ENCODE measurements at places on chromosomes 1 and 21.

- DNase-seq, result no peak
These were observed 25.6 kb downstream of the SEC16B start for GRCh38 chr1:177944016-177944949.

DNA sequence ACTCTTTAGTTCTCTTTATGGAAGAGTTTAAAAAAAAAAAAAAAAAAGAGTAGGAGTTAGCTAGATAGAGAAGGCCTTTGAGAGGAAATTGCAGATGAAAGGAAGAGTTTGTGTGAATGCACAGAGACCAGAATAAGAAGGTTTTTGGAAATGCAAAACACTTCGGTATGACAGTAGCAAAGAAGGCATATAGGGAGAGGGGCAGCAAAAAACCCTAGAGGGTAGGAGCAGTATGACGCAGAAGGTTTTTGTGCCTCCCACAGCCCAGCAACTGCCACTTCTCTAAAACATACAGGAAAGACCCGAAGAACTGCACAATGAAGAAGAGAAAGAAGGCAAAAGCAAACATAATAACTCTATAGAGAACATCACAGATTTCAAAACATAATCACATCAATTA, 84.3 kb downstream of the WDR64 start:
- no peak for DNase-seq

DNA sequence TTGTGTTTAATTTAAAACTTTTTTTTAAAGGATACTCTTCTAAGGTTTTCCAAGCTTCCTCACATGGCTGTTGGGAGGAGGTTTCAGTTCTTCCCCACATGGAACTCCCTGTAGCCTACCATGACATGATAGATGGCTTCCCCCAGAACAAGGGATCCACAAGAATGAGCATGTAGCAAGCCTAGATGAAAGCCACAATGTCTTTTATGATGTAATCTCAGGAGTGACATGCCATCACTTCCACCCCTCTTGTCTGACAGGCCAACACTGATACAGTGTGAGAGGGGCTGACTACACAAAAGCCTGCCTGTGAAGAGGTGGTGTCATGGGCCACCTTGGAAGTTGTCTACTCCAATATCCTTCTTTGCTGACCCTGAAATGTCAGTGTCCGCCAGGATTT, 32.0 kb downstream of the CD34 start:
- DNase-seq, result no peak

DNA sequence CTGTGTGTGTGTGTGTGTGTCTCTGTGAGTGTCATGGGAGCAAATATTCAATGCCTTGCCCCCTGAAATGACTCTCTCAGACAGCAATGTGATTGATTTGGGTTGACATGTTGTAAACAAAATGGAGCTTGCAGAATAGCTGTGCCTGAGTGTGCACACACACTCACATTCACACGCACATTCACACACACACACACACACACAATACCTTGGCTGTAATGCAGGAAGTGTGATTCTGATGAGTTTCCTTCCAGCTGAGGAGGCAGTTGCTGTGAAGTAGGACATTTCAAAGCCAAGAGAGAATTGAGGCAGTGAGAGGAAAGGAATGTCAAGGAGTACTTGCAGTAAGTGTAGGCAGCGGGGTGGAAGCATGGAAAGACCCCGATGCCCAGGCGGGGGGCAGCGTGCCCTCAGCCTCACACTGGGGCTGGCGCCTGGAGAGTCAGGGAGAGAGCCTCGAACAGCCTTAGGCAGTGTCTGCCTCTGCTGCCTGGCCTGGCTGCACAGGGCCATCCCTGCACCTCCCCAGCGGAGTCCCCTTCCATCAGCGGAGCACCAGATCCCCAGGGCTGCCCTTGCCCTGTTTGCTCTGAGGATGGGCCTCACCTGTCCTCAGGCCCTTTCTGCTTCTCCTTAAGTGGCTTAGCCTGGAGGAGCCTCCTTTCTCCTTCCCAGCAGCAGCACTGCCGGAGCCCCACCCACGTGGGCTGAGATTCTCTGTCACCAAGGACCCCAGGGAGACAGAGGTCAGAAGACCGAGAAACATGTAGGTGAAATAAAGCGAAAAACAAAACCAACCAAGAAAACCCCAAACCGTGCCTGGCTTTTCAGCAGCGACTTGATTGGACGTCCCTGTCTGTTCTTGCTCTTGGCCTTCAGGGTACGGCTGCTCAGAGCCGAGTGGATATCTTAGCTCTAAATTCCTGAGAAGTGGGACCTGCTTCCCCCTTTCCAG, 9.2 kb downstream of the VASH2 start:
- DNase-seq, result no peak

DNA sequence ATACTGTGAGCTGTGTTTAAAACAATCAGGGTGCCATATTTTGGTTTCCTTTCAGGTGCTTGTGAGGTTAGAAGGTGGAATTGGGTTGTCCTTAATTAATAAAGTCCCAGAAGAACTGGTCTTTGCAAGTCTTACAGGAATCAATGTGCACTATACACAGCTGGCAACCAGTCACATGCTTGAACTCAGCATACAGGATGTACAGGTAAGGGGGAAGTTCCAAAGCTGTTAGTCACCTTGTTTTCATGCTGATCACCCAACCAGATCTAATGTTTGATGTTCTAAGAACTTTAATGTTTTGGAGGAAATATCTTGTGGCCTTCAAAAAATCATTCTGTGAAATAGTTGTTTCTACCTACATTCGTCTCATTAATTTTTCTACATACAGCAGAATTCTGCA, 156.3 kb downstream of the VPS13D start:
- no peak for DNase-seq

GRCh38 chr1:154846565-154847442, 23.3 kb downstream of the KCNN3 start:
- DNase-seq, result no peak

DNA sequence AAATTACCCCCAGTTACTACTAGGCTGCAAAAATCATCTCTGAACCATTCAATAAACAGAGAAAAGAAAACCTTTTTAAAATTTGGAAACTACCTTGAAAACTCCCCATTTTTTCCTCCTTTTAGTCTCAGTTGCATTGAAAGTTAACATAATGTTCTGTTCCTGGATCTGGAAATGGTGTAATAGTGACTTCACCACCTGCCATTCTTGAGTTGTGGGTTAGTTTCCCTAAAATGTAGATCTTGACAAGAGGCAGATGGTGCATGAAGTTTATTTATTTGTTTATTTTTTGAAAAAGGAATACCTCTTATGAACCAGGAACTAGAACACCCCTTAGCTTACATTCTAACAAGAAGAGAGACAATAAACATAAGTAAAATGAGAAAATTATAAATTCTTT, 72.8 kb downstream of the ATF6 start:
- no peak for DNase-seq

DNA sequence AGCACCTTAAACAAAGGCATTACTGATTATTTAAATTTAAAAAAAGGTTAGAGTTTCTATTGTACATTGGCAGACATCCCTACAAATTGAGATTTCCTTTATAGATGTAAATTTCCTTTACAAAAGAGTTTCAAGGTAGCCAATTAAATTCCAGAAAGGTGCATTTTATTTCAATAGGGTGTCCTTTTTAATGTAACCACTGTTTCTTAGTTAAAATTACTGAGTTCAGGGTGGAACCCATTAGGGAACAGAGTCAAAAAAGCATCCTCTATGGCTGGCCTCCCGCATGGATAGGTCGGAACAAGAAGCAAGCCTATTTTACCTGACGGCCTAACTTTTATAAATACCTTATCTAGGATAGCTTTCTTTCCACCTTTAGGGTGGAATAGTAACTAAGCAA, 24.4 kb downstream of the TCP10L start:
- no peak for DNase-seq

GRCh38 chr1:181849071-181849470, 212.4 kb downstream of the ZNF648 start:
- DNase-seq, result no peak

DNA sequence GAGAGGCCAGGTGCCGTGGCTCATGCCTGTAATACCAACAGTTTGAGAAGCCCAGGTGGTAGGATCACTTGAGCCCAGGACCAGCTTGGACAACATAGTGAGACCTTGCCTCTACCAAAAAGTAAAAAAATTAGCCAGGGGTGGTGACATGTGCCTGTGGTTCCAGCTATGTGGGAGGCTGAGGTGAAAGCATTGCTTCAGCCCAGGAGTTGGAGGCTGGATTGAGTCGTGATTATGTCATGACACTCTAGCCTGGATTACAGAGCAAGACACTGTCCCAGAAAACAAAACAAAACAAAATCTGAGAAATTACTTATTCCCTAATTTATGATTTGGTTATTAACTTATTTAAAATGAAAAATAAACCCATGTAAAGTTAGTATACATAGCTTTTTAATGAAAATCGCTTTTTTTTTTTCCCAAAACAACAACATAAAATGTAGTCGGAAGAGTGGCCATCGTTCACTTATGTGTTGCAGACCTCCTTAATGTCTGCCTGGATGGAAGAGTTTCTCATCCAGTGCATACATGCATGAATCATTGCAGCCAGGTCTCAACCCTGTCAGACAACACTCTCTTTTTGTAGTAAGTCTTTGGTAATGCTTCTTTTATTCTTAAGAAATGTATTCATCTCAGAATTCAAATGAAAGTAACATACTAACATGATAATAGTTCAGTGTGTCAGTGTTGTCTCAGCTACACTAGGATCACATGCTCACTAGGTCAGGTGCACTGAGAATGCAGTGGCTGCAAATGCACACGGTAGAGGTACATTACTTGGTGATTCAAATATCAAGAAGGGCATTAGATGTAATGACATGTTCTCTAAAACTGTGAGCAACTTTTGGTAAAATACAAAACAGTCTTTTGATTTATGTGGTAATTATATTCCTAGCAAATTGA, 28.0 kb downstream of the ITSN1 start:
- DNase-seq, result no peak

- DNase-seq, result no peak
These were observed 1.8 kb downstream of the LRIF1 start for GRCh38 chr1:110961902-110962301.

DNA sequence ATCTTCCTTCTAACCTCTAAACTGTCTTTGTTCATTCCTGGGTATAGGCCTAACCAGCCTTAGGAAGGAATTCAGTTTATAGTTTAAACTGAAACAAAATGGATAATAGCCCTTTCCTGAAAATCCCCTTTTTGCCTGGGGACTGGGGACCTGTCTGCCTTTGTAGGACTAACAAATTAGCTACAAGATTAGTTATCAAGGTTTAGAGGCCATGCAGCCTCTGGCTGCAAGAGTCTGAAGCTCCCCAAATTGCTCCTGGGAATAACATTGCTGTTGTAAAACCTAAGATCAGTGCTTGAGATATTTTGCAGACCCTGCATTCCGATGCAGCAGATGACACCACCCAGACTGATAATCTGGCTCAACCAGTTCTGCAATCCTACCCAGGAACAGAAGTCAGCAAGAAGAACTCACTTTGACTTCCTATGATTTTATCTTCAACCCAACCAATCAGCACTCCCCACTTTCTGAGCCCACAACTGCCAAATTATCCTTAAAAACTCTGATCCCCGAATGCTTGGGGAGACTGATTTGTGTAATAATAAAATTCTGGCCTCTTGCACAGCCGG, 96.6 kb upstream of the ETV3 start:
- DNase-seq, result no peak

DNA sequence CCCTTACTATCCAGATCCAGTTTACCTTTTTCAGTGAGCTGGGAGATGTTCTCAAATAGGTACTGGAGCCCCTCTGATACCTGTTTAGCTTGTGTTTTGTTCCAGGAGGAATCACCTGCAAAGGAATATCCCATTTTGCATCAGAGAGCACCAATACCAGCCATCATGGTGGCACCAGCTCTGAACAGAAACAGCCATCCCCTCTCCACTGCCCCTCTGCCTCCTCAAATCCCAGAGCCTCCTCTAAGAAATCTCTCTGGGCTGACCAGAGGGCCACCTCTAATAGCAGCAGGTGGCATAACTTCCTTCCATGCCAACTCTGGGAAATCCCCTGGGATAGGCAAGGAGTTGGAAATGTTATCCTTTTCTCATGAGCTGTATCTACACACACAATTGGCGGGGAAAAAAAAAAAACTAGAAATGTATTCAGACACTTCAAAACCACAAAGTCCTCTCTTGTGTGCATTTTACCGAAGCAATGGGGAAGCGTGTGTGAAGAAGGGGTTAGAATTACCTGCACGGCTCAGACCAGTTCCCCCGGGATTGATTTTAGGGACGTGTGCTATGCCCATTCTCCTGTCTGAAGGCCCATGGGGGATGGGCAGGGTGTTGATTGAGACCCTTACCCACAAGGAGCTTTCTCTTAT, 2.4 kb downstream of the PGLYRP4 start:
- no peak for DNase-seq

Measured in retinal pigment epithelial cell (primary cell).